MM.1S (cell line): ENCODE measurements at places on chromosomes 7 and 10.
A peak's percentile ranks its signal among the peaks of the same experiment; 100 is the strongest.

DNA sequence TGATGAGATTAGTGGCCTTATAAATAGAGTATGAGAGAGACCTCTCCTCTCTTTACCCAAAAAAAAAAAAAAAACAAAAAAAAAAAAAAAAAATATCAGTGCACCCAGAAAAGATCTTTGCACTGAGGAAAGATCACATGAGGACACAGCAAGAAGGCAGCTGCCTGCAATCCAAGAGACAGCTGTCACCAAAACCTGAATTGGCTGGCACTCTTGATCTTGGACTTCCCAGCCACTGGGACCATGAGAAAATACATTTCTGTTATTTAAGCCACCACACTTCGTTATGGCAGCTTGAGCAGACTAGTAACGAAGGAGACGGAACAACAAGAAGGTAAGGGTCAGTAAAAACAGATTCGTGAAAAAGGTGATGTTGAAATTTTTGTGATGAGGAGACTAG is 47.0 kb downstream of the TMEM106B start:
- no peak overlapping the region for H3K27ac ChIP-seq
- peak overlapping the region; percentile 24; the same call in 1 of the 2 replicates for H3K4me3 ChIP-seq
- peaks cover 5% of the 10 kb centered on the region; the same call in 1 of the 2 replicates for H3K4me1 ChIP-seq
- no peaks in the 10 kb centered on the region for H3K36me3 ChIP-seq
- no peak for DNase-seq
- no peaks in the 10 kb centered on the region for H3K27me3 ChIP-seq

GRCh38 chr10:16867556-16867955 is 50.3 kb upstream of the RSU1 start:
- no peaks in the 10 kb centered on the region for H3K36me3 ChIP-seq
- no peak for DNase-seq
- H3K4me3 ChIP-seq: no peak overlapping the region
- no peak overlapping the region for H3K27ac ChIP-seq

- no peak overlapping the region for H3K4me3 ChIP-seq
- H3K36me3 ChIP-seq: no peaks in the 10 kb centered on the region
- no peaks in the 10 kb centered on the region for H3K27me3 ChIP-seq
- DNase-seq: no peak
- no peaks in the 10 kb centered on the region for H3K4me1 ChIP-seq
Observed at GRCh38 chr10:132239126-132240031, 52.6 kb downstream of the DPYSL4 start.

- H3K4me3 ChIP-seq: no peak overlapping the region
- H3K36me3 ChIP-seq: no peaks in the 10 kb centered on the region
- no peak for DNase-seq
- no peaks in the 10 kb centered on the region for H3K27me3 ChIP-seq
Observed at GRCh38 chr10:129883029-129883428, 81.0 kb downstream of the EBF3 start.

- H3K4me3 ChIP-seq: no peak overlapping the region
- H3K36me3 ChIP-seq: no peaks in the 10 kb centered on the region
- H3K27ac ChIP-seq: no peak overlapping the region
- H3K4me1 ChIP-seq: no peaks in the 10 kb centered on the region
- no peaks in the 10 kb centered on the region for H3K27me3 ChIP-seq
- DNase-seq: peak; percentile 68
Observed at GRCh38 chr7:130063036-130063435, 7.3 kb upstream of the KLHDC10 start.

DNA sequence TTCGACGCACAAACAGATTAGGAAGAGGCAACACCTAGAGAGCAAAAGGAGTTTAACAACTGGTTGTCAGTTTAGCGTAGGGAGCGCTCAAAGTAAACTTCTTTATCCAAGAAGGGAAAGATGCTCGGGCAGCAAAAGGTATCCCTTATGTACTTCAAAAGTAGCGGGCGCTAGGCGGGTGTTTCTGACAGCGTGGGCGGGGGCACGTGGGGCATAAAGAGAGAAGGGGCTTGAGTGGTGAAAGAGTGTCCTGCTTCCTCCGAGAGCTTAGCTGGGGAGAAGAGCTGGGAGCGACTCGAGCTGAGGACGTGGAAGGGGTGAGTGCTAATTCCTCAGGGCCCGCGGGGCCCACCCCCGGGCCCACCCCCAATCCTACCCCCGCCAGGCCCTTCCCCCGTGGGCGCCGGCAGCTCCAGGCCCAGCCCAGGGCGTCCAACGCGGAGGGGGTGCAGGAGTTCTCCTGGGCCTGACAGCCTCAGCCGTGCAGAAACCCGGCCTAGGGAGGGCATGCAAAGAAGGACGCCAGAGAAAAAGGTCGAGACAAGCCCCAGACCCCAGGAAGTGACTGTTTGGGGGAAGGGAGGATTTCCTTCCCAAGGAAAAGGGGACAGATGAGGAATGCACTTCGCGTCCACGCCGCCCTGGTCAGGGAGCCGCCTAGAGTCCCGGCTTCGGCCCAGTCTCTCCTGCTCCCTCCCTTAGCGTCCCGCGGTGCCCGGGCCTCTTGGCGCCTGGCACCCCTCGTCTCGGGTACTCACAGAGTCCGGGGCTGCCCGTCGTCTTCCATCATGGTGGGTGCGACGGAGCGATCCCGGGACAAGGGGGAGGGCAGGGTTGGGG is 868 bp downstream of the TIAL1 start:
- H3K27me3 ChIP-seq: no peaks in the 10 kb centered on the region
- no peaks in the 10 kb centered on the region; the same call in 1 of the 2 replicates for H3K36me3 ChIP-seq
- peak overlapping the region; percentile 49; the same call in 1 of the 2 replicates for H3K27ac ChIP-seq
- H3K4me3 ChIP-seq: peak overlapping the region; percentile 97
- DNase-seq: peak; percentile 39

- no peak overlapping the region for H3K27ac ChIP-seq
- H3K4me1 ChIP-seq: peaks cover 22% of the 10 kb centered on the region
- no peaks in the 10 kb centered on the region for H3K27me3 ChIP-seq
- no peaks in the 10 kb centered on the region for H3K36me3 ChIP-seq
- no peak overlapping the region for H3K4me3 ChIP-seq
Observed at GRCh38 chr7:128815289-128815942, 14.8 kb upstream of the FLNC start.

- no peaks in the 10 kb centered on the region for H3K36me3 ChIP-seq
- H3K4me3 ChIP-seq: no peak overlapping the region
- no peak for DNase-seq
- H3K27me3 ChIP-seq: peaks cover 5% of the 10 kb centered on the region; the same call in 1 of the 2 replicates
- no peak overlapping the region for H3K27ac ChIP-seq
- H3K4me1 ChIP-seq: no peaks in the 10 kb centered on the region
Observed at GRCh38 chr10:71136036-71136721, 76.2 kb upstream of the UNC5B start.

DNA sequence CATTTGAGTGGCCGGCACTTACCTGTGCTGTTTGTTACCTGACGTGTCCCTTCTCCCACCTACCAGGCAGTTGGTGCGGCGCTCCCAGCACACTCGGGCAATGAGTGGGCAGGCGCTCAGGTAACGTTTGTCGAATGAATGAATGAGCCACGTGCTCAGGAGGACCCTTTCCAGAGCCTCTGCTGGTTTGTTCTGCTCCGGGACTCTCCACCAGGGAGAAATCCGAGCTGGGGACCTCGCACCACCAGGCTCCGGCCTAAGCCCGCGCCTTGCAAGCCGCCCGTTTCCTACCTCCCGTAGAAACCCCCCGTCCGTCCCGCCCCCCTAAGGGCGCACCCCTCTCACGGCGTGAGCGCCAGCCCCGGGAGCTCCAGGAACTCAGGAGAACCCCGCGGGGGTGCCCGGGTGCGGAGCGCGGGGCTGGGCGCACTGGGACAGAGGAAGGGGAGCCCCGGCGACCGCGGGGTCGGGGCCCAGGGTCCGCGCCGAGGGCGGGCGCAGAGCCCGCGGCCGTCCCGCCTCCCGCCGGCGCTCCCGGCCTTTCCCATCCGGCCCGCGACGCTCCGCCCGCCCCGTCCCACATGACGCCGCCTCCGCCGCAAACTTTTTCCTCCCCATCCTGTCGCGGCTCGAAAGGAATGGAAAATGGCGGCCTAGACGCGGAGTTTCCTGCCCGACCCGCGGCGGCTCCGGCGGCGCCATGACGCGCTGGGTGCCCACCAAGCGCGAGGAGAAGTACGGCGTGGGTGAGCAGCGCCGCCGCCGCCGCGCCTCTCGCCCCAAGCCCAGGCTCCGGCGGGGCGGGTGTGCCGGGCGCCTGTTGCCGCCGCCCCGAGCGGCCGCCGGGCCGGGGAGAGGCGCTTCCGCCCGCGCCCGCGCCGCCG is at the start of gene DOCK1:
Gene DOCK1 (plus strand): TSS at position 611 of the 884 bp plus-strand sequence. CDS start 90 bp downstream, at position 701.
- H3K36me3 ChIP-seq: no peaks in the 10 kb centered on the region
- no peak for DNase-seq
- H3K27me3 ChIP-seq: no peaks in the 10 kb centered on the region
- H3K27ac ChIP-seq: no peak within 1 kb of the TSS

DNA sequence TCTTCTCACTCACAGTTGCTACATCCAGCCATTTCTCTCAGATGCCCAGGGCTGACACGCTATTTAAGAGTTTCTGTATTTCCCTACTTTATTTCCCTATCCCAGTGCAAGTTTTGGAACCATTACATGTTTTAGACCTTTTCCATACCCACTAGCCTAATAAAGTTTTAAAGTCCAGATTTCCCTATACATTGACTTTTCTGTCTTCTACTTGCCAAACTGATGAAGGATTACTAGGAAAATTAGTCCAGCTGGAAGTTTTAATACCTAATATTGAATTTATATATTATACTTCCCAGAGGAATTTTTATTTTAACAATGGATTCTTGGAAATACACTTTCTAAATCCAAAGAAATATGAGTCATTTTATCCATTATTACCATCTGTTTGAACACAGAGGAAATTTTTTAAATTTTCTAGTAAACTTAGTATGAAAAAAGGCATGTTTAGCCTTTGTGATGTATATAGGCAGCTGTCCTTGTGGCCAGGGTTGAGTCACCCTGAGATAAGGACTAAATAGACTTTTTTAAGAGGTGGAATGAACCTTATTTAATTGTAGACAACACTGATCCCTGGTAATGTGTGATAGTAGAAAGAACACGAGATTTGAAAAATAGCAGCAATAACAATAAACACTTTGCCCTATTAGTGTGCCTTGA is 205.0 kb downstream of the TFEC start:
- H3K27ac ChIP-seq: no peak overlapping the region
- H3K4me1 ChIP-seq: peaks cover 6% of the 10 kb centered on the region
- no peak for DNase-seq
- no peaks in the 10 kb centered on the region for H3K36me3 ChIP-seq
- H3K4me3 ChIP-seq: no peak overlapping the region

GRCh38 chr7:2821842-2822507 is 22.1 kb downstream of the GNA12 start:
- H3K36me3 ChIP-seq: no peaks in the 10 kb centered on the region
- H3K4me3 ChIP-seq: no peak overlapping the region
- H3K27me3 ChIP-seq: no peaks in the 10 kb centered on the region
- no peak for DNase-seq

GRCh38 chr10:110778211-110778610 is 93.5 kb upstream of the PDCD4 start:
- H3K27ac ChIP-seq: no peak overlapping the region
- no peaks in the 10 kb centered on the region for H3K27me3 ChIP-seq
- no peaks in the 10 kb centered on the region for H3K36me3 ChIP-seq
- no peak overlapping the region for H3K4me3 ChIP-seq
- no peaks in the 10 kb centered on the region for H3K4me1 ChIP-seq

- H3K4me3 ChIP-seq: no peak overlapping the region
- DNase-seq: no peak
- H3K27ac ChIP-seq: no peak overlapping the region
- no peaks in the 10 kb centered on the region for H3K36me3 ChIP-seq
- no peaks in the 10 kb centered on the region for H3K27me3 ChIP-seq
Observed at GRCh38 chr7:70190281-70190680, 592.0 kb downstream of the AUTS2 start.

GRCh38 chr7:128867241-128867640 is 4.6 kb downstream of the ATP6V1F start:
- H3K27ac ChIP-seq: no peak overlapping the region
- no peaks in the 10 kb centered on the region for H3K36me3 ChIP-seq
- H3K4me3 ChIP-seq: no peak overlapping the region
- peaks cover 5% of the 10 kb centered on the region for H3K4me1 ChIP-seq
